ENCODE measurements at places on chromosomes 7 and 10.

GRCh38 chr7:12694817-12695216, 7.4 kb downstream of the ARL4A start:
- no peak for DNase-seq

DNA sequence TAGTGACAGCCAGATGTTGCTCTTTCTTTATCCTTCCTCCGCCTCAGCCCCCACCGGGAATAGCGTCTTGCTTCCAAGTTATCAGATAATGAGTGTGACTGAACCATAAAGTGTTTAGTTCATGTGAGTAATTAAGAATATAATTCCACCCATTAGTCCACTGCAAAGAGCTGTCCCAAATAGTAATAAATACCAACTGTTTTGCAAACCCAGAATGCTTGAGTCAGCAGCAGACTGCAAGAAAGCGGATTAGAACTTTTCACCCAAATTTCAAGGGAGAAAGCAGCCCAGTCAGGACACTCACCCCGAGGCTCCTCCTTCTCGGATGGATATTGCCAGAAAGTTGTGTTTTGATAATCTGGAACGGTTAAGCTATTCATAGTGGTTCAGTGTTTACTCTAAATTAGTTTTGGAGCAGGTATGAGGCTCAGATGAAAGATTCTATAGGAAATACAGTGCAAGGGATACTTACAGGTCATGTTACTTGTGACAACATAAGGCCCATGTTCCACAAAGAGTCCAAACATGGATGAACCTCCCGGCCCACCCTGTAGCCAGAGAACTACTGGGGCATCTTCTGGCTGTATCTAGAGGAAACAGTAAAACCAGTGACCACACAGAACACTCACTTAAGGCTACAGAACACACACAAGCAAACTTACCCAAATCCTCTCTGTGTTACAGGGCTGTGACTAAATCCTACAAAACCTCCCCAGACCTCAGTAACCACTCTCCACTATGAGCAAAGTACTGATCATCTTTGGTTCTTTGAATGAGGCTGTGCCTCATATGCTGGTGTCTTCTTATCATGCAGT, 50.5 kb downstream of the CPVL start:
- DNase-seq = no peak

DNA sequence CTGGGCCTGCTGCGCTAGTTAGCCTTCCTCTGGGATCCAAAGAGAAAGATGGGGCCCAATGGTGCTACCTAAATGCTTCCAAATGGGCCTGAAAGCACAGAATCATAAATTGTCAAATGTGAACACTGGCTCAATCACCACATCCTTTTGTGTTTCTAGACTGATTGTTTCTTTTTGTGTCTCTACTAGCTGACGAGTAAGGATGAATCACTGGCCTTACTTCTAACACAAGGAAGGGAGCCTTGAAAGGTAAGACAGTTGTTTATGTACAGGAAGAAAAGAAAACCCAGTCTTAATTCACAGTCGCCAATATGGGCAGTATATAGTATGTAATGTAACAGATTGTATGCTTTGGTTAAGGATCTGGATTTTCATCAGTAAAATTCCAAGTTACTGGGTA, 89.5 kb downstream of the ZNF92 start:
- DNase-seq = no peak

DNA sequence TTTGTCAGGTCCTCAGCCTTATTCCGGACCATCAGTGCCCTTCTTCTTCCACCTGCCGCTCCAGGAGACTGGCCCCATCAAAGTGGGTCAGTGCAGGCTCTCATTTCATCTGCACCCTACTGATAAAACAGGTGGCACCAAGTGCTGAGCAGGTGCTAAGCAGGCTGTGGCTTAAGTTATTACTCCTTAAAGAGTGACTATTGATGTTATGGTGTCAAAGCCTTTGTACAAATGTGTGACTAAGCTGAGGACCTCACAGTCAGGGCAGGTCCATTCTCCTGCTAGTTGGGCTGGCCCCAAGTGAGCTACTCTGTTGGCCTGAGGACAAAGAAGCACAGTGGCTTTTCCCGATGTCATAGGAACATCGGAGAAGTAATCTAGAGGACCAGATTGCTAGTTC, 11.2 kb upstream of the CALD1 start:
- DNase-seq = no peak

DNA sequence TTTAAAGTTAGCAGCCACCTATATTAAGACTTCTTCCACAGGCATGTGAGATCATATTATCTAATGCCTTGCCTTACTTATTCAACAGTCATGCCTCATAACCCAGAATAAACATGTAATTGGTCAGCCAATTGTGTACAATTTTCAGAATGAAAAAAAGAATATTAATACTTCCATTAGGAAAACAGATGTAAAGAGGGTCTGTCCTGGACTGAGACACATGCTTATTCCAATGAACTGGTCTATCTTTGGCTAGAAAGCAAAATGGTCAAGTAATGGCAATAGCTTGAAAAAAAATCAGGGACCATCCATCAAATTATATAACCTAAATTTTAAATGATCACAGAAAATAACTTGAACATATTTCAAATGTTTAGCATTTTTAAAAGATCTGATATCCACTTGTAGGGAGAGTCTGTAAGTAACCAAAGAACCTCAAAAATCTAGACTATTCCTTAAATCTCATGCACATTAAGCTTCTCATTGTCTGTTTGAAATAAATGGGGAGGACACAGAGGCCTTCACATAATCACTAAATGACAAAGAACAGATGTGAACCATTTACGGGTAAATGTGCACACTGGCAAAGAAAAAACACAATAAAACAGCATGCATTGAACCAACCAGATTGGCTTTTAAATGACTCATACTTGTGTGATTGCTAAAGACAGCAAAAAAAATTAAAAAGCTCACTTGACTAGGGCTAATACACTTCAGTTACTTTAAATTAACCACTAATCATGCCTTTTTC, 568.8 kb upstream of the PCDH15 start:
- DNase-seq = no peak

DNA sequence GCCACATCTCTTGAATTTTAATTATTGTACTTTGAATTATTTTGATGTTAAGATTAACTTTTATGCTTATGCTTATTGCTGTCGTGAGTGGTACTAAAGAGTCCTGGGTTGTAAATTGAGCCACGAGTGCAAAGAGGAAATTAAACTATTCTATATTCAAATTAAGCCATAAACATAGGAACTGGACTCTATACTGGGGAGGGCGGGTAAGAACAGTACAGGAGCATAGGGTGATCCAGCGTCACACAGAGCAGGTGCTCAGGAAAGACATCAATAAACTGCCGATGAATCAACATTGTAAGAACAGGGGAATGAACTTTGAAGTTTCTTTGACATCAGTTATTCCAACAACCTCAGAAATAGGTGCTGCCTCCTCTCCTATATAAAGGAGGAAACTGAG, 219.6 kb downstream of the CACNB2 start:
- no peak for DNase-seq

GRCh38 chr7:114687238-114687637, 234.7 kb upstream of the MDFIC start:
- DNase-seq = no peak

DNA sequence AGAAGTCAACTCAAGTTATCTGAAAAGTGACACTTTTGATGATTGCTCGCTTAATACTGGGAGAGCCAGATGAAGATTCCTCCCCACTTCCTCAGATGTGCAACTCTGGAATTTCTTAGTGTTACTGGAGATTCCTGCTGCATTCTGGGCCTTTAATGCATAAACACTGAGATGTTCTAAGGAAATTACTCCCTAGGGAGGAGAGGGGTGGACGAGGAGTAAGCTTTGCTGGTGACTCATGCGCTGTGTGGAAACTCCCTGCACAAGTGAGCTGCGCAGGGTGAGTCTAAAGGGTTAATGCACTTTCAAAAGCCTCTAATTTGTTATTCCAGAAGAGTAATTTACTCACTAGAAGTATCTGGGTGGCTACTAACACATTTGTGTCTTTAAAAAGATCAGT, 46.3 kb downstream of the EGFR start:
- no peak for DNase-seq

DNA sequence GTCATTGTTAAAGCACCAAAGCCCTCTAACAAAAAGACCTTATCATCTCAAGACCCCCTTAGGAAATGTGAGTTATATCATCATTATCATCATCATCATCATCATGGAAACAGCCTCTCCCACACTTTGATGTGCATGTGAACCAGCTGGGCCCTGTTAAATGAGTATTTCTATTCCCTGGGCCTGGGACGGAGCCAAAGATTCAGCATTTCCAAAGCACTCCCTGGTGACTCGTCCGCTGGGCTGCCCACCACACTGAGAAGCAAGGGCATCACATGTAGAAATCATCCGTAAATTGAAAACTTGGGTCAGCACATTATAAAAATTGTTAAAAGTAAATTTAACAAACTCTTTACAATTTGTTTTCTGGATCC, 88.6 kb downstream of the PTPRN2 start:
- no peak for DNase-seq

GRCh38 chr10:116995648-116996047, 9.3 kb downstream of the SHTN1 start:
- DNase-seq = no peak

DNA sequence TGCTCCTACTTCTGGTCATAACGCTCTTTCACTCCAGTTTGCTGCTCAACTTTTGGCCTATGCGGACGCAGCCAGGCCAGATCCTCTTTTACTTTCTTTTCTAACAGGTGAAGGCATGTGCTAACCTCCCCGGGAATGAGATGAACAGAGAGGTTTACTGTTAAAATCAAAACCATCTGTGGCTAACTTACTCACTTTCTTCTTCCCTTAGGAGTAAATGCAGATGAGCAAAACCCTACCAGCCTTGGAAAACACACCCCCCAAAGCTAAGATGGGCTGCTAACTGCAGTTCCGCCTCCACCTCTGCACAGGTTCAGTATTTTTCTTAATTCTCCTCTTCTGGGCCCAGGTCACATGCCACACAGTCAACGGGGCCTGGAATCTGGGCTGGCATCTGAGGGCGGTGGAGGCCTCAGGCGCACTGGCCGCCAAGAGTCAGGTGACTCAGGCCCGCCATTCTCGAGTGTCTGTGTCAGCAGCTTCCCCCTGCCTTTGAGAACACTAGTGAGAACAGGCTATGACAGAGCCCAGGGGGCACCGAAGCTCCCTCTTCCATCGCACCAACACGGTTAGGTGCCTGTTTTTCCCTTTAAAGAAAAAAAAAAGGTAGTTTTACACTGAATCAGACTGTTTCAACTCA, 11.1 kb downstream of the FAM53B start:
- DNase-seq = no peak

DNA sequence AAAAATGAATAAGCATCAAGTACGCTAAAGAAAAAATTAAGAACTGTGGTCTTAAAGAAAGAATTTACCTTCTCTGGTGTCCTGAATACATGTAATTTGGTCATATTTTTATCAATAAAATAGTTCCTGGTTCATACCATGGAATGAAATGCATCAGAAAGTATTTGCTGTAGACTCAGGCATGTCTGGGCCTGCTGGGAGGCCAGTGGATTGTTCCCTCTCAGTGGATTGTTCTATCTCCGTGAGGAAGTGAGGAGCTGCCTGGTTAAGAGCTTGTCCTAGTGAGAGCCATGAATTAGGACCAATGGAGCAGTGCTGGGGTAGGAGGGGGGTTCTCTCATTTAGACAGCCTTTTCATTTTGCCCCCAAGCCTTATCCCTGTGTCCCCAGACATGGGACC, 211.7 kb upstream of the HABP2 start:
- DNase-seq = no peak

GRCh38 chr10:80158598-80159127, 26.1 kb downstream of the PLAC9 start:
- peak; percentile 86 for DNase-seq

DNA sequence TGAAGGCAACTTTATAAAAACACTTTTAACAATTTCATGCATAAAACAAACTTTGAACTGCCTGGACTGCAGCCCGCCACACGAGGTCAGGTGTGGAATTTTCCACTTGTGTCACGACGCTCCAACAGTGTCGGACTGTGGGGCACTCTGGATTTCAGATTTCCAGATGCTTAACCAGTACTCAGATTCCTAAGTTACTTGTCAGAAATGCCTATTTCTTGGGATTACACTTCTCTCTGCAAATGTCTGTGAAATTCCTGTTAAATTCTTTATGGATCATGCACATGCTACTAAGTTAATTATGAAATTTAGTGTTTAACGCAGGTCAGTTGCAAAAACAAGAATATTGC, 473 bp upstream of the GPER1 start:
- DNase-seq = no peak

GRCh38 chr7:158279539-158280447, 307.8 kb downstream of the PTPRN2 start:
- DNase-seq = no peak

GRCh38 chr10:129662426-129662825, 195.4 kb downstream of the MGMT start:
- no peak for DNase-seq

DNA sequence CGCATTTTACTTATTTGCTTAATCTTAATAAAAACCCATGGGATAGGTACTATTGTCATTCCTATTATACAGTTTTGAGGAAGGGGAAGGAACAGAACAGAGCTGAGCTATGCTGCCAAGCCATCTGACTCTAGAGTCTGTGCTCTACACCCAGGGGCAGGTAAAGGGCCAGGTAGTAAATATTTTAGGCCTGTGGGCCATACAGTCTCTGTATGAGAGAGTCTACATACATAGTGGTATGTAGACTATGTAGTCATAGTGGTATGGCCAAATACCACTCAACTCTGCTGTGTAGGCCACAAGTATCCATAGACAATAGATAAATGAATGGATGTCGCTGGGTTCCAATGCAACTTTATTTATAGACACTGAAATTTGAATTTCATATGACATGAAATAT, 3.4 kb upstream of the SRI start:
- no peak for DNase-seq

DNA sequence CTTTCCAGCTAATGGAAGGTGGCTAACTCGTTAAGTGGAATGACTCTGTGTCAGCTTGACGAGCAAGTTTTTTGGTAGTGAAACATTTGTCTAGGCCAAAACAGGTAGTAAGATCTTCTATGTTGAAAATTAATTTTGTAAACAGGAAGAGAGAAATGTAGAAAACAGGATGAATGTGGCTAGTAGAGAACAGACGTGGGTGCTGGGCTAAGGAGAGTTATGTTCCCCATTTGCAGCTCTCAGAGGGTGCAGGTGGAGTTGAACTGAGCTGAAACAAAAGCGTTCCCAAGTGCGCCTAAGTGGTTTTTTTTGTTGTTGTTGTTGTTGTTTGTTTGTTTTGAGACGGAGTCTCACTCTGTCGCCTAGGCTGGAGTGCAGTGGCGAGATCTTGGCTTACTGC, 59.5 kb upstream of the SRPK2 start:
- no peak for DNase-seq

DNA sequence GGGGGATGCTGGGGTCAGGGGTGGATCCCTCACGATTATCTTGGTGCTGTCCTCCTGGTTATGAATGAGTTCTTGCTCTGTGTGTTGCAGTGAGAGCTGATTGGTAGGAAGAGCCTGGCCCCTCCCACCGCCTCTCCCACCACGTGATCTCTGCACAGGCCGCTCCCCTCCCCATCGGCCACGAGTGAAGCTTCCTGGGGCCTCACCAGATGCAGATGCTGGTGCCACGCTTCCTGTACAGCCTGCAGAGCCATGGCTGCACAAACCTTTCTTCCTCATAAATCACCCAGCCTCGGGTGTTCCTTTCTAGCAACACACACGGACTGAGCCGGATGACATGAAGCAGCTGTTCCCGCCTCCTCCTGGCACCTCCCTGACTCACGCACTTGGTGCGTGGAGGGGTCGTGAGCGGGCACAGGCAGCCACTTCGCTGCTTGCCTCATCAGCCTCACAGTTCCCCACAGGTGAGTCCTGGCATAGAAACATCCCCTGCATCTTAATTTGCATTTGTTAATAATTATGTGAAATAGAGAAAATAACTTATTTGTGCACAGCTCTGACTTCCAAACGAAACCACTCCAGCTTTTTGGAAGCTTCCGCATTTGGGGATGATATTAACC, 210.8 kb downstream of the ADARB2 start:
- no peak for DNase-seq
